RWPE1 (cell line): ENCODE measurements at places on chromosomes 2 and 18.

- no peak for DNase-seq
These were observed 41.5 kb downstream of the ARHGAP25 start for GRCh38 chr2:68776124-68776523.

DNA sequence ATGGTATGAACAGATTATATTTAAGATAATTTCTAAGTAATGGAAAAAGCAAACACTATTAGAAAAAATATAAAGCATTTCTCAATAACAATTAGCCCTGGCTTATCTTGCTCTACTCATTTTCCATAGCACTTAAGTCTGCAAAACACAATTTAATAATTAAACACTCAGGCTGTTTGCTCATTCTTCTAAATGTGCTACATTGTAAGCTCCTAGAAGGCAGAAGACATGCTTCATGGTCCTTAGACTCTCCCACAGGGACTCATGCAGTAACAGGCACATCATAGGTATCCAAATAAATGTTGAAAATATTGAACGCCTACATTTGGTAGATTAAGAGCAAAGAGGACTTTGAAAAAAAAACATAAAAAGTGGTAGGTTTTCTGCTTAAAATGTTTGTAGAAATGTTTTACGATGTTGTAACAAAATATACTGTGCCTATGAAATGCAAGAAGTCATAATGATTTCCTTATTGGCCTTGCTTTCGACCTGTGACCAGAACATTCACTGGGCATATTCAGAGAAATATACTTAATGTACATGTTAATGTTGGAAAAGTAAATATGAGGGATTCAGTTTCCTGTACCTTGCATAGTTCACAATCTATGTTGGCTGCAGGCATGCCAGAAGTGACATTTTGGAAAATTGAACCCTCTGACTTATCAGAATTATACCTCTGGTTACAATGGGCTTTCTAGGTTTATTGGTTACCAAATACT, 27.2 kb downstream of the G6PC2 start:
- DNase-seq, result no peak

DNA sequence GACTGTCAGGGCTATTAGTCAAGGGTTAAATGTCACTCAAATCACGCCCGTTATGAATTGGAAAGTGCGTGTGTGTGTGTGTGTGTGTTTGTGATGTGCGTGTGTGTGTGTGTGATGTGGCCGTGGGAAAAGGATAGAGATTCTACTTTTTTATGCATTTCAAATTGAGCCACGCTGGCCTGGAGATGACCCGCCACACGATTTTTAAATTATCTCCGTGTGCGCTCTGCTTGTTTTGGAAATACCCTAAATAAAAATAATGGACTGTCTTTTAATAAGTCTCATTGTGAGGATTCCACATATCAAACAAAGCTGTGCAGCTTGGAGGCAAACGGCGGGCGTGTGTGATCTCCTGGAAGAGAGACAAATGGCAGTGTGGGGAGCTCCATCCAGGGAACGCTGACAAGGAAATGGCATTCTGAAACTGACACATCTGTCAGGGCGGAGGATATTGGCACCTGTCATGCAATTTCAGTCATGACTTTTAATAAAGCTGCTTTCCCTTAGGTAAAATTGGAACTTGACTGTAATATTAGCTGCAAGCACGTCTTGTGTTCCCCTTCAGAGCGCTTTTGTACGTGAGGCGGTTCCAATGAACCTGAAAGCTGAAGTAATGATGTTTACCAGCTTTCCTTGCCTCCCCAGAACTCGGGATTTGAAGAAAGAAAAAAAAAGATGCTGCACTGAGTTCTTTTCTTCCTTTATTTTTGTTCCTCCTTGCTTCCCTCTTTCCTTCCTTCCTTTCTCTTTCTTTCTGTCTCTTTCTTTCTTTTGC, 381.8 kb upstream of the SMIM21 start:
- DNase-seq, result no peak

GRCh38 chr2:164302786-164303185, 318.5 kb downstream of the GRB14 start:
- no peak for DNase-seq

DNA sequence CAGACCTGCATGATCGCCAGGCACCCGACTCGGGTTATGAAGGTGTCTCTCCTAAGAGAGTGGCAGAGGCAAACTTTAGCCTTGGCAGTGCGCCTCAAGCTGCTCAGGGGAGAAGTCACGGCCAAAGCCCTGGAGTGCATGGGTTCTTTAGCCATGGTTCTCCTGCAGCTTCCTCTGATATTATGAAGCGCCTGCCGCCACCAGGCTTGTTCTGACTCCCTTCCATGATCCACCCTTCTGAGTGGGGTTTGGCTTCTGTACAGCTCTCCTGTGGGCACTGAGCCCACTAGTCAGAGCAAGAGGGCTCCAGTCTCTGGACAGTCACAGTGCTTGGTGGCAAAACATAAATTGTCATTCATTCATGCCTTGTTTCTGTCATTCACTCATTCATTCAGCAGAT, 25.9 kb upstream of the TMBIM1 start:
- DNase-seq, result no peak

GRCh38 chr2:2703762-2704427, 372.8 kb upstream of the MYT1L start:
- no peak for DNase-seq

DNA sequence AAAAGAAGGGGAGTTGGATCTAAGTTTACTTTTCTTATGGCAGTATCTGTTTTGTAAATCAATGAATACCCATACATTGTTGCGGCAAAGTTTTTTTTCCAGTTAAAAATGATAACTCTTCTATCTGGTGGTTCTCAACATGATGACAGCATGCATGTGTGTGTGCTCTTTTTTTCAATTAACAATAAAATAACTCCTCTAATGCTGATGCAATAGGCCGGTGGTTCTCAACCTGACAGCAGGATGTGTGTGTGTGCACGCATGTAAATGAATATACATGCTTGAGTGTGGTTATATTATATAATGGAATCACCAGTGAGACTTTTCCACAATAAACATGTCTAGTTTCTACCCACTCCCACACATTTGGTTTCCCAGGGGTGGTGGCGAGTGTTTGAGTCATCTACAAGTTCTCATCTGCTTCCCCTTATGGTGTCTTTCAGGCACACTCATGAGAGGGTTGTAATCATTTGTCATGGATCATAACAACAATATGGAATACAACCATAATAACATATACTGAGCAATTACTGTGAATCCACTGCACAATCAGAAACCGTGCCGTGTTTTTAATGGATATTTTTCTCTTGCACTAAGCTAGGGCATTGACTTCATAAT, 31.2 kb downstream of the PARD3B start:
- DNase-seq, result no peak

DNA sequence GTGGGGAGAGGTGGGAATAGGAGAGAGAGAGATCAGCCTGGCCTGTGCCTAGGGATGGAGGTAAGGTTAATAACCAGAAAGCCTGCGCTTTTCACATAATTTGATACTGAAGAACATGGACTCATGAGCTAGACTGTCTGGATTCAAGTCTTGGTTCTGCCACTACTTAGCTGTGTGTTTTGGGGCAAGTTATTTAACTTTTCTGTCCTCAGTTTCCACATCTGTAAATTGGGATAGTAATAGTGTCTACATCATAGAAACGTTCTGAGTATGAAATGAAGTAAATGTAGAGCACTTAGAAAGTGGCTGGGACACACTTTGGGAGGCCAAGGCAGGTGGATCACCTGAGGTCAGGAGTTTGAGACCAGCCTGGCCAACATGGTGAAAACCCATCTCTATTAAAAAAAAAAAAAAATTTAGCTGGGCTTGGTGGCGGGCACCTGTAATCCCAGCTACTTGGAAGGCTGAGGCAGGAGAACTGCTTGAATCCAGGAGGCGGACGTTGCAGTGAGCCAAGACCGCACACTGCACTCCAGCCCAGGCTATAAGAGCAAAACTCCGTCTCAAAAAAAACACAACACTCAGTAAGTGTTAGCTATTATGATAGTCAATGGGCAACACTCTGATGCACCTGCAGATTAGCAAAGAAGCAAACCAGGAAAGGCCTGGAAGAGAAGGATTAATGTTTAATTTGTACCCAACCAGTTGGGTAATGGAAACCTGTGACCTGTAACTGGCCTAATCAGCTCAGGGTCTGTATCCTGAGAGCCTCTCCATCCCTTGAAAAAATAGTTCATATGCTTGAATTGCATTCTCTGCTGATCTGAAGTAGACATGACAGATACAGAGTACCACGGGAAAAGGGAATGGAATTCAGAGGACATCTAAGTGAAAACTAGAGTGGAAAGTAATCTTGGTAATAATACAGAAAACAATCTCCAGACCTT, 6.8 kb downstream of the GALM start:
- no peak for DNase-seq

GRCh38 chr2:53880756-53881155, 21.0 kb upstream of the GPR75 start:
- DNase-seq, result peak; percentile 34

DNA sequence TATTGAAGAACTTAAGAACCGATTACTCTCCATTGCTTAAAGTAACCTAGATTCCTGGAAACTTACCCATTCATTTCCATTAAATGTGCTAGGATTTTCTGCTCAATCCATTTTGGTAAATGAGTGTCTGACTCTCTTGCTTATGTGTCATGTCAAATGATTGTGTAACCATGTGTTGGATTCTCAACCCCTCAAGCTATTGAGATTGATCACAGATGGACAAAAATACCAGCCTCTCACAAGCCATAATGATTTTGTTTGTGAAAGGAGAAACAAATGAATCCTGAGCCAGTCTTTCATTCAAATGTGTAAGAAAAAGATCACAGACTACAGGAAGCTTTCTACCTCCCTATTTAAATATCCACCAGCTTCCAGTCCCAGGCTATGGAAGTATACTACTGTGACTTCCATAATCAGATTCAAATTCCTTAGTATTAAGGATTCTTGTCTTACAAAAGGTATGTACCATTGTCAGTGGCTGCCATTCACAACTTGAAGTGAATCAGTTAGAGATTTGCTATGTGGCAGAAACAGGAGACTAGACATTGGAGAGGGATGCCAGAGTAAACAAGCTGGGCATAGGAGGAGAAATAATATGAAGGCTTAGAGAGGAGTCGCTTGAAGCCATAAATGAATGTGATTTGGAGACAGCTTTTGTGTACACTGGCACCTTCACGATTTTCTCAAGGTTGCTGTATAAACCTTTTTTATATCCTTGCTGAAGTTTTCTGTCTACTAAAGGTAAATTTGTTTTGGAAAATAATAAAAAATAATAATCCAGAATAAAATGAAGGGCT, 498.5 kb upstream of the SETBP1 start:
- no peak for DNase-seq
